ENCODE measurements at places on chromosomes 3 and 15. TPM values are rescaled to one million over a fixed set of nuclear protein-coding genes. Genes with fewer than 3 reads are reported as not detected.

CTXN2 gene
- total RNA-seq: not detected

SLITRK3 gene
- not detected for total RNA-seq

HDGFL3 gene
- total RNA-seq: 42.0 TPM

IQCB1 gene
- 12.1 TPM for total RNA-seq

CAND2 gene
- total RNA-seq: 2.6 TPM

LRTM1 gene
- not detected for total RNA-seq

PLD1 gene
- total RNA-seq: 47.6 TPM

CHRNA3 gene
- total RNA-seq: not detected

SYNM gene
- 8.3 TPM for total RNA-seq

SLC22A13 gene
- not detected for total RNA-seq

CSTA gene
- total RNA-seq: not detected

OR5H6 gene
- not detected for total RNA-seq

INSYN1 gene
- 0.05 TPM for total RNA-seq

ZDHHC23 gene
- 0.48 TPM for total RNA-seq

CHRFAM7A gene
- 1.1 TPM for total RNA-seq

GOLGA6L22 gene
- total RNA-seq: not detected

SEMA6D gene
- total RNA-seq: 2.7 TPM

AHSG gene
- not detected for total RNA-seq

SNX1 gene
- total RNA-seq: 47.8 TPM

TPRG1 gene
- total RNA-seq: 0.53 TPM

FSIP1 gene
- 0.73 TPM for total RNA-seq

NR2F2 gene
- 68.8 TPM for total RNA-seq

UCN2 gene
- 0.24 TPM for total RNA-seq

PARP15 gene
- 4.3 TPM for total RNA-seq

CISH gene
- total RNA-seq: 2.5 TPM

FRMD5 gene
- total RNA-seq: 3.2 TPM

OXSM gene
- 8.9 TPM for total RNA-seq

NPAP1 gene
- total RNA-seq: not detected

TMEM108 gene
- total RNA-seq: 0.53 TPM

TM4SF18 gene
- 148 TPM for total RNA-seq

CHMP2B gene
- 28.5 TPM for total RNA-seq

ISG20 gene
- 36.5 TPM for total RNA-seq

PPP1R14D gene
- total RNA-seq: not detected

IL17RD gene
- 3.2 TPM for total RNA-seq

FSD2 gene
- total RNA-seq: not detected

RAD18 gene
- total RNA-seq: 12.0 TPM

ZCWPW2 gene
- total RNA-seq: 0.18 TPM

NOX5 gene
- not detected for total RNA-seq

AKAP13 gene
- total RNA-seq: 112 TPM

MNS1 gene
- 0.53 TPM for total RNA-seq

KIF15 gene
- 0.92 TPM for total RNA-seq

TRPM1 gene
- not detected for total RNA-seq

GHSR gene
- not detected for total RNA-seq

ZIC1 gene
- 0.06 TPM for total RNA-seq

GOLGA8S gene
- total RNA-seq: 0.06 TPM

GRM2 gene
- under 0.01 TPM for total RNA-seq

TRAT1 gene
- total RNA-seq: not detected

SNURF gene
- total RNA-seq: 2.6 TPM

COL6A5 gene
- total RNA-seq: 0.05 TPM

GLCE gene
- 158 TPM for total RNA-seq

All from glomerular endothelial cell (primary cell).